Liver (tissue), 10 donors: ENCODE measurements at places on chromosomes 1 and 21.
A peak's percentile ranks its signal among the peaks of the same experiment; 100 is the strongest.

DNA sequence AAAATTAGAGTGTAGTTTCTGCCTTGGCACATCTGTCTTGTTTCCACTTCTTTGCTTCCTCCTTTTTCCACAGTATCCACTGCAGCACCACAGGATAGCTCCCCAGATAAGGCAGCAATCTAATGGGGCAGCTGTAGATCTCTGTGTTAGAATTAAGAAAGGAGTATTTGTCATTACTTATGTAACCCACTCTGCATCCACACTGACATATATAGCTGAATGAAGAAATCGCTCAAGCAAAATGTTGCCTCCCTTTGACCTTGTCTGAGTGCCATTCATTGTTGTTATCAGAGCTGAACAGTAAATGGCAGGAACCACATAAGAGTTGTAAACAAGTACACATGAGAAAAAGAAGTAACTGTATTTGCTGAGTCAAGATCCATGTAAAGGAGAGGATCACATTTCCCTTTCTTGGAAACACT is 45.9 kb upstream of the DPH5 start:
- DNase-seq, result no peak

DNA sequence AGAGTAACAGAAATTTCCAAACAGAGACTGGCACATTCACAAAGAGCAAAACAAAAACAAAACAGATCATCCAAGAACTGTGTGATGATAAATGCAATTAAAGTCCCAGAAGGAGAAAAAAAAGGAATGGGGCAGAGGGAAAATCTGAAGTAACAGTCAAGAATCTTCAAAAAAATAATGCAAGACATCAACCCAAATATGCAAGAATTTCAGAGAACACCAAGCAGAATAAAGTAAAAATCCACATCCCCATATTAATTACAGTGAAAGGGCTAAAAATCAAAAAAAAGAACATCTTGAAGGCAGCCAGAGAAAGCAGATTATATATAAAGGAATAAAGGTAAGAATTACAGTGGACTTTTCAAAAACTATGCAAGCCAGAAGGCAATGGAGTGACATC is 67.1 kb downstream of the FOXJ3 start:
- DNase-seq, result no peak

- no peak for DNase-seq
These were observed 73.6 kb downstream of the GNG12 start for GRCh38 chr1:67759692-67760029.

DNA sequence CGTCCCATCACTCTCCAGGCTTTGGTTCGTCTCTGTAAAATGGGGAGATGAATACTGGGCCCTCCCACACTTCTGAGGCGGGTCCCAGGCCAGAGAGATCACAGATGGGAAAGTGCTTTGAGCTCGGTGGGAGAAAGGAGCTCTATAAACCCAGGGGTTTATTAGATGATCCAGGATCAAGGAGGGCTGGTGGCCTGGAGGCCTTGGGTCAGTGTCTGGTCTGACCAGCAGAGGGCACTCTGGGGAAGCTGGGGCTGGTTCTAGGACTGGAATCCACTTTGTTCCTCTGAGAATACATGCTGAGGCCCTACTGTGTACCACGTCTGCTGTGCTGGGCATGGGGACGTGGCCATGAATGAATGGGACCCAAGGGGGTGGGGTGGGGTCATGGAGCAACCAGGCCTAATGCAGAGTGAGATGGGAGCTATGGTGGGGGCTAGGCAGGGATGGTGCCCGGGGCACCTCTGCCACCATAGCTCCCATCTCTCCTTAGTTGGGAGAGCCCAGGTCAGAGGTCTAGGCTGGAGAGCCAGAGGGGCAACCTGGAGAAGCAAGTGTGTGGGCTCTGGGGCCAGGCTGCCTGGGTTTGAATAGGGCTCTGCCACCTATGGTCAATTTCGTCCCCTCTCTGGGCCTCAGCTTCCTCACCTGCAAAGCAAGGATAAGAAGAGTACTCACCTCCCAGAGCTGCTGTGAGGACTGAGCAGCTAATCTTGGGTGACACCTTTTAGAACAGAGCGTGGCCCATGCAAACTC is 9.0 kb upstream of the FAM131C start:
- DNase-seq, result peak; percentile 82

DNA sequence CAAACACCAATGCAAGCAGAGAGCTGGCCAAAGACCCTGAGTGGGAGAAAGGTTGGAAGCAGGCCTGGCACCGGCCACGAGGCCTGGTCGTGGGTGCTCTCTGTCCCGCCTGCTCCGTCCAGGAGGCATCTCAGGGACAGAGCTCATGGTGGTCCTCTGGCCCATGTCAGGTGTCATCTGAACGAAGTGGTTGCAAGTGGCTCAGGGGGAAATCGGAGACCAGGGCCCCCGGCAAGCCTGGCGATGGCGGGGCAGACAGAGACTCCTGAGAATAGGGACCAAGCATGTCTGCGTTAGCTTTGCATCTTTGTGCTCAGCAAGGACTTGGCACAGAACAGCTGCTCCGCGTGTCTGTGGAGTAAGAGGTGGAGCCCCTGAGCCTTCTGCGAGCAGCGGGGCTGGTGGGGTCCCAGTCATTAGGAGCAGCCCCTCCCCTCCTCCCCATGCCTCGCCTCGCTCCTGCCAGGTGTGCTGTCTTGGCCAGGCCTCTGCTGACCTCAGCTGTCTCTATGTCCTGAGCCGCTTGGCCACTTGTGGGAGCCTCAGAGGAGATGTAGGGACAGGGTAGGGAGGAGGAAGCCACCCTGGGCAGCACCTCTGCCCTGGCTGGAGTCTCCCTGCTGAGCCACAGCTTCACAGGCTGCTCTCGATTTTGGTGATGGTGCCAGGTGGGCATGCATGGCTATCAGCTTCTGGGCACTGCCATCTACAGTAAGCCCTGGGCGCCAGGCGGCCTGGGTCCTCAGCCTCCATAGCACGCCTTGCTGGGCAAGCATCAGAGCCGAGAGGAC is 362.9 kb upstream of the VAMP3 start:
- peak; percentile 27 for DNase-seq

DNA sequence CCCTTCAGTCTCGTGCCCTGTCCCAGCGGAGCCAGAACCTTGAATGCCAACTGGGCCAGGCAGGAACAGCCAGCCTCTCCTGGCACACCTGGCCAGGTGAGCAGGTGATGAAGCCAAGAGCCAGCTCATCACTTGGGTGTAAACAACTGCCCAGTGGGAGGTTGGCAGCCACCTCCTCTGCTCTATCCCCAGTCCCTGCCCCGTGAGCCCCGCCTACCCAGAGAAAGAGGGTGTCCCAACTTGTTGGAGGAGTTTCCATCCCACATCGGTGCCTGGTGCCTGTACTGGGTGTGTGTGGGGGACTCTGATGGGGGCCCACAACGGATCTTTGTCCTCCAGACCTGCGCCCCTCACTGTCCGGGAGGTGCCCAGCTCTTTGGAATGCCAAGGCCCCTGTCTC is 17.8 kb upstream of the FAM131C start:
- no peak for DNase-seq

DNA sequence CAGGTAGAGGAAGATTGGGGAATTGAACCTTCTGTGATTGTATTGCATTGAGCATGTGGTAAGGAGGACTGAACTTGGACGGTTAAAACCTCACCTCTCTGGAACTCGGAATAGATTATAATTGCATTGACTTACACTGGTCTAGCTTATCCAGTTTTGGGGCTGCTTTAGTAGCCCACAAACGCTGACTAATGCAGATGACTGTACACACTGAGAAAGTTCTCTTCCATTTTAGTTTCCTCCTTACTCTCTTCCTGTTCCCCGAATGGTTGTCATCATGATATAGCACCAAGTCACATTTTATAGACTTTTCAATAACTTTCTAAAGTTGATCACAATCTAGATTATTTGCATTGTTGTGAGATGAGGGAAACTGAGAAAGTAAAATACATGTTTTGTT is 78.2 kb downstream of the NFIA start:
- DNase-seq, result no peak

DNA sequence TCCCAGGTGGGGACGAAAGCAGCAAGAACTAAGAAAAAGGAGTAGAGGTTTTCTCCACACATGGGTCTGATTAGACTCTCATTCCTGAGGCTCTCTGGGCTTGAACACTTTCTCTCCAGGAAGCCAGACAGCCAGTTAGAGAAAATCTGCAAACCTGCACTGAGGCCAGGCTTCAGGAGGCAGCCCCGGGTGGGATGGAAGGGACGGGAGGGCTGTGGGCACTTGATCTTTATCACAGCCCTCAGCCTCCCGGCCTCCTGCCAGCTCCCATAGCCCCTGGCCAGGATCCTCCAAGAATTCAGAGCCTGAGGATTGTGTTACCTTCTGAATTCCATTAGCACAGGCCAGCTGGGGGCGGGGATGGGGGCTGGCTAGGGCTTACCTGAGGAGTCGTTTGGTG is 40.1 kb downstream of the SERTAD4 start:
- no peak for DNase-seq

GRCh38 chr1:43402089-43402865 is 12.6 kb downstream of the SZT2 start:
- no peak for DNase-seq

DNA sequence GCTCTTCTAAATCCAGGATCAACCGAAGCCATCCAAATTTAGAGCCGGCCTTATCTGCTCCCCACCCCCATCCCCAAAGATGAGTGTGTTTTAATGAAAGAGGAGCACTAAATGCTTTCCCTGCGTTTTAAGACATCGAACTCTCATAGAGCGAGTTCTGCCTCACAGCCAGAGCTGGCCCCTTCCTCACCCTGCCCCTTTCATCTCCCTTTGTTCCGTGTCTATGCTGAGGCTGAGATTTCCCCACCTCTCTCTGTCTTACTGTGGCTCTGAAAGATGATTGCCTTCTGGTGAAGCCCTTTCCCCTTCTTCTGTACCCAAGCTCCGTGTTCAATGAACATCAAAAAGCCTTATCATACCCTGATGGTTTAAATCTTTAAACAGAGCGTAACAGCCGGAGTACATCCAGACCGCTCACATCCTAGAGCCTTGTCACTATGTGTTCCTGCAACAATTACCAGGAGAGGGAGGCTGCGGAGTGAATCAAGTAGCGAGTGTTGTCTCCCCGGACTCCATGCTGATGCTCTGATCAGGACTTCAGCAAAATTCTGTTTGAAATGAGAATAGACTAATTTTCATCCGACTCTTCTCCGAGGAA is 110.1 kb downstream of the ZNF326 start:
- no peak for DNase-seq

DNA sequence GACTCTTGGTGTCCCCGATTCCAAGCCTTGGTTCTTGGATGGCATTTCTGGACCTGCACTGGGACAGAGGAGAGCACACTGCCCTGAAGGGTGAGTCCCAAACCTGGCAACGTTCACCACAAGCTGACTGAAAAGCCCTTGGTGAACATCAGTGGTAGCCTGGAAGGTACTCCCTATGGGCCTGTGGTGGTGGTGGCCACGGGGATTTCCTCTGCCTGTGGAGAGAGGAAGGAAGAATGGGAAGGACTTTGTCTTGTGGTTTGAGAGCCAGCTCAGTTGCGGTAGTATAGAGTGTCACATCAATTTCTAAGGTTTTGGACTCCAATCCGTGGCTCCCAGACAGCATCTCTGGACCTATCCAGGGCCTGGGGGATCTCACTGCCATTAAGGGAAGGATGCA is 50.7 kb downstream of the DNAH14 start:
- DNase-seq, result no peak

- no peak for DNase-seq
These were observed 37.2 kb downstream of the RIMS3 start for GRCh38 chr1:40627987-40628902.

DNA sequence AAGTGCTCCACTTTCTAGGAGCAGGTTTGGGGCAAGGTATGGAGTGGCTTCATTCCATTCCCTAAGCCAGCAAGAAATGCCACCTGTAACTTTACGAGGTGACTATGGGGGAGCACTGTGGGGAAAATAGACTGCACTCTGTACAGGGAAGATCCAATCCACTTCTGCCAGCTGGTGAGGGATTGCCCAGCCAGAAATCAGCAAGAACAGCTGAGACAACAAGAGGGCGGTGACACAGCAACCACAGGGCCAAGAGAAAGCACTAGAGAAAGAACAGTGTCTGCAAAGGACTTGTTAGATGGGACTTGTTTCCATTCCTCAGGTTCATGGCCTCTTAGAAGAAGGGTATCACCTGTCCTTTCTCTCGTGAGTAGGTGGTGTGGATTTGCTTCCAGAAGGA is 19.6 kb downstream of the CAPN8 start:
- DNase-seq, result no peak

DNA sequence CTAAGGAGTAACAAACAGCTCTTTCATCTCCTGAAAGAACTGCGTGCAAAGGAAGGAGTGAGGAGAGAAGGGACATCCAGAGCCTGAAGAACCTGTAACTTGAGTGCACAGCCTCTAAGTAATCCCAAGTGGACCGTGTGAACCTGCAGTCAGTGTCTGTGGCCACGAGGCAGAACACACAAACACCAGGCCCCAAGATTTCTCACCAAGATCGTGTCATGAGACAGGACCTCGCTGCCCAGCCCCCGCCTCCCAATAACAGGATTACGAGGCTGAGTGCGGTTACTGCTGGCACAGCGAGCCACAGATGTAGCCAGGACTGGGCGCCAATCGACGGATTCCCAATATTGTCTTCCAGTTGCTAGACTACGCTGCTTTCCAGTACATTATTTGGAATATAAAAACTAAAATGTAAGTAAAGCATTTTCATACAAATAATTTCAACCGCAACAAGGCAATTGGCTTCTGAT is 101.3 kb upstream of the SLC25A33 start:
- DNase-seq, result no peak

DNA sequence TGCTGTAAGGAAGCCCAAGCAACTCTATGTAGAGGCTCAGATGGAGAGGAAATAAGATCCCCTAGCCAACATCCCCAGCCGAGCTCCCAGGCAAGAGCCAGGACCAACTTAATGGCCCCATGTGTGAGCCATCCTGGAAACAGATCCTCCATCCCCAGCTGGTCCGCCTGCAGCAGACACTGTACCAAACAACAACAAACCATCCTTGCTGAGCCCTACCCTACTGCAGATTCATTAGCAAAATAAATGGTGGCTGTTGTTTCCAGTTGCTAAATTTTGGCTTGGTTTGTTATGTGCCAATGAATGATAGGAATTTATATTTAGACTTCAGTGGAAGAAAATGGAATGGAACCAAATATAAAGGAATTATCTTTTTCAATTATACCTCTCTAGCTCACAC is 43.9 kb downstream of the LMX1A start:
- DNase-seq, result no peak
